ENCODE measurements at places on chromosomes 7 and 10. TPM values are rescaled to one million over a fixed set of nuclear protein-coding genes. Genes with fewer than 3 reads are reported as not detected.

The NPY gene
- not detected for total RNA-seq

The FAM131B gene
- total RNA-seq: 0.13 TPM

The WIPF3 gene
- total RNA-seq: not detected

The OGDHL gene
- total RNA-seq: 1.0 TPM

The MTERF1 gene
- total RNA-seq: 5.4 TPM

The LIPJ gene
- total RNA-seq: not detected

The C7orf33 gene
- total RNA-seq: not detected

The GPC2 gene
- total RNA-seq: 1.9 TPM

The VGF gene
- total RNA-seq: not detected

The HSPA12A gene
- total RNA-seq: 0.77 TPM

The PNLIPRP1 gene
- not detected for total RNA-seq

The CTNNA3 gene
- total RNA-seq: 0.13 TPM

The PITX3 gene
- not detected for total RNA-seq
